ENCODE measurements at places on chromosomes 13 and 19.
A peak's percentile ranks its signal among the peaks of the same experiment; 100 is the strongest.

GRCh38 chr19:19489804-19490204 is 25.5 kb downstream of the TSSK6 start:
- no peak for DNase-seq

- peak; percentile 5 for DNase-seq
Measured at GRCh38 chr19:35843676-35844481, 8.4 kb downstream of the NPHS1 start.

DNA sequence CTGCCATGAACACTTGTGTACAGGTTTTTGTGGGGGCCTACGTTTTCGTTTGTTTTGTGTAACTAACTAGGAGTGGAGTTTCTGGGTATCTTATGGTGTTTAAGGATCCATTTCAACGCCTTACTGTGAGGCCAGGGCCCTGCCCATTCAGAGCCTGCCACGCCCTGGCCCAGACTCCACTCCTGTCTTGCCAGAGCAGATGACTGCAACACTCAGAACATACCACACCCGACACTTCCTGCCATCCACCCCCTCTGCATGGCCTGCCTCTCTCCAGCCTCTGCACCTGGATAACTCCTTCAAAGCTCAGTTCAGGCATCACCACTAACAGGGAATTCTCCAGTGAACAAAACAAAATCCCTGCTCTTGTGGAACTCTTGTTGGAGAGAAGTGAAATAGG is 43.2 kb downstream of the RGCC start:
- DNase-seq, result peak; percentile 43

DNA sequence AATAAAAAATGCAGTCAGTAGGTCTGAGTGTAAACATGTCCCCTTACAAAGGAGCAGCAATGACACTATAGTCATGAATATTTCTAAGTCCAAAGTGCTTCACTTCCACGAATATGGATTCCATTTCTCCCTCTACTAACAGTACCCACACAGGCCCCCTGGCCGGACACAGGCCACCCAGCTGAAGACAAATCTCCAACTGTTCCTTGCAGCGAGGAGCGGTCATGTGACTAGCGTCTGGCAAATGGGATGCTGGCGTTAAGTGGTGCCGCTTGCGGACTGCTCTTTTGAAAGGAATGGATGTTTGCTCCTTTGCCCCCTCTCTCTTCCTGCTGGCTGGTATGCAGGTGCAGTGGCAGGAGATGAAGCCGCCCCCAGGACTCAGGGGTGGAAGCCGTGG is 16.2 kb downstream of the PPP1R12C start:
- no peak for DNase-seq

DNA sequence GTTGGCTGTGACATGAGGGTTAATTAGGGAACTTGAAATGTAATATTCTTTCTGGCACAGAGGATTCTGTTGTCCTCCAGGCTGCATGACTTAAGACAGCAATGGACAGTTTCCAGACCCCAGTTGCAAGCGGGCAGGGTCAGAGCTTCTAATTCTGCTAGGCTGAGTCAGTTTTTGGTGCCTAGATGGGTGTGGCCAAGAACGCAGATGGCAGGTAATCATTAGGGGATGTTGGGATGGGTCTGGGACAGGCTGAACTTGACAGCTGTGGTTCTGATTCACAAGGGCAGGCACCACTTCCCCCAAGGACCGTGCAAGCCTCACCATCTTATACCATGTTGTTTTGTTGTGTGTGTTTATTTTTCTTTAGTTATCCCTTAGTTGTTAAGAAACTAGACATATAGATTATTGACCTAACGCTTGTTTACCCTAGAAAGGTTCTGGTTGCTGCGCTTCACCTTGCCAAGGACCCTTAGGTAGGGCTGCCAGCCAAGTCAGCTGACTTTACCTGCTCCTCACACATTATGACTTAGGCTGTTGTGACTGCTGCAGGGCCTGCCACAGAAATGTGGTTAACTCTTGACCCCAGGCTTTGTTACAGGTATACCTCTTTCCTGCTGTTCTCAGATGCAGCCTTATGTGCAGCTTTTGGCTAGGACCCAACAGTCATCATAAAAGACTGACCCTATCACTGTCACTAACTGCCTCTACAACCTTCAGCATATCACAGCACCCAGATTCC is 117.7 kb upstream of the KLF12 start:
- peak; percentile 11 for DNase-seq

GRCh38 chr13:48488995-48489394 is 43.9 kb downstream of the RCBTB2 start:
- DNase-seq, result no peak

DNA sequence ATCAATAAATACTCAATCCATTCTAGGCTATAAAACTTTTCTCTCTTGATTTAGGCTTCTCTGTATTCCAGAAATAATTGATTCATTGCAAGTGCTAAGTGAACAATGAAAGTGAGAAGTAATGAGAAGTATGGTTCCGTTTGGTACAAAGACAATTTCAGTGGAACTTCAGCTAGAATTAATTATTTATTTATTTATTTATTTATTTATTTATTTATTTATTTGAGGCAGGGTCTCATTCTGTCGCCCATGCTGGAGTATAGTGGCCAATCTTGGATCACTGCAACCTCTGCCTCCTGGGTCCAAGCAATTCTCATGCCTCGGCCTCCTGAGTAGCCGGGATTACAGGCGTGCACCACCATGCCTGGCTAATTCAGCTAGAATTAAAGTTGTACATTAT is 262.1 kb downstream of the B3GLCT start:
- DNase-seq, result no peak
